ENCODE measurements at places on chromosomes 12 and 14.
A peak's percentile ranks its signal among the peaks of the same experiment; 100 is the strongest.

GRCh38 chr14:57846596-57846995, 19.3 kb downstream of the SLC35F4 start:
- no peaks in the 10 kb centered on the region for H3K4me1 ChIP-seq
- DNase-seq: no peak
- H3K27ac ChIP-seq: no peak overlapping the region
- H3K4me3 ChIP-seq: no peak overlapping the region

GRCh38 chr12:3611860-3612703, 121.1 kb downstream of the PRMT8 start:
- no peak overlapping the region for H3K27ac ChIP-seq
- no peaks in the 10 kb centered on the region for H3K27me3 ChIP-seq
- no peaks in the 10 kb centered on the region for H3K4me1 ChIP-seq
- H3K4me3 ChIP-seq: no peak overlapping the region

DNA sequence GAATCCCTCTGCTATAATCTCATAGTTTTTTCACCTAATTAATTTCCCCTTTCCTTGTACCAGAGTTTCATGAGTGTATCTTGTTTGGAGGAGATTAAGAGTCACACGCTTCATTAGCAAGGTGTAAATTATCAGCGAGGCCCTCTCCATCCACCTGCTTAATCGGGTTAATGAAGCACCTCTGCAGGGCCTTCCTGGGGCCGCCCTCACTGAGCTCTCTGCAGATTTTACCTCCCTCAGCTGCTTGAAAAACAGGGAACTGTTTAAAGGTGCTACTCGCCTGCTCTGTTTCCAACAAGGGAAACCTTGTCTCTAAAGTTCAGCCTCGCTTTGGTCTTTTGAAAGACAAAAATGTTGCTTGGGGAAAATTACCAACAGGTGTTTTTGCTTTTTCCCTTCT, 35.8 kb downstream of the OTX2 start:
- no peak for DNase-seq
- H3K27ac ChIP-seq: no peak overlapping the region
- H3K4me1 ChIP-seq: no peaks in the 10 kb centered on the region
- peaks cover 10% of the 10 kb centered on the region for H3K27me3 ChIP-seq

DNA sequence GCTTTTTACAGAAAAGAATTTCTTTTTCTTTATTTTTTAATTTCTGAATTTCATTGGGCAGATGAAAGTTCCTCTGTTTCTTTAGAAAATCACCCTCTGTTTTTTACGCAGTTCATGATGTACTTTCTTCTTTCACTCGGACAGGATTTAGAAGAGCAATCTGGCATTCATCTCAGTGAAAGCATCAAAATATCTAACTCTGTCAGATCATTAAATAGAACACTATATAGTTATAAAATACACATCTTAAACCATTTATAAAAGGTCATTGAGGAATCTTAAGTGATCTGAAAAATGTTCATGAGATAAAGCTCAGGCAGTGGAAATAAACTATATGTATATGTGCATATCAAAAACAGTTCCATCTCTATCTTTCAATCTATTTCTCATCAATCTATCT, 3.9 kb downstream of the IFNG-AS1 start:
- no peak overlapping the region for H3K4me3 ChIP-seq
- no peaks in the 10 kb centered on the region for H3K36me3 ChIP-seq
- DNase-seq: no peak
- no peaks in the 10 kb centered on the region for H3K27me3 ChIP-seq
- no peak overlapping the region for H3K27ac ChIP-seq

GRCh38 chr14:54267172-54267571, 129.6 kb upstream of the CDKN3 start:
- H3K27ac ChIP-seq: no peak overlapping the region
- H3K4me1 ChIP-seq: no peaks in the 10 kb centered on the region
- no peaks in the 10 kb centered on the region for H3K36me3 ChIP-seq
- no peak overlapping the region for H3K4me3 ChIP-seq
- DNase-seq: no peak

GRCh38 chr14:84520711-84521338, 1009.1 kb upstream of the FLRT2 start:
- H3K4me1 ChIP-seq: no peaks in the 10 kb centered on the region
- DNase-seq: no peak
- no peak overlapping the region for H3K4me3 ChIP-seq
- H3K36me3 ChIP-seq: no peaks in the 10 kb centered on the region

DNA sequence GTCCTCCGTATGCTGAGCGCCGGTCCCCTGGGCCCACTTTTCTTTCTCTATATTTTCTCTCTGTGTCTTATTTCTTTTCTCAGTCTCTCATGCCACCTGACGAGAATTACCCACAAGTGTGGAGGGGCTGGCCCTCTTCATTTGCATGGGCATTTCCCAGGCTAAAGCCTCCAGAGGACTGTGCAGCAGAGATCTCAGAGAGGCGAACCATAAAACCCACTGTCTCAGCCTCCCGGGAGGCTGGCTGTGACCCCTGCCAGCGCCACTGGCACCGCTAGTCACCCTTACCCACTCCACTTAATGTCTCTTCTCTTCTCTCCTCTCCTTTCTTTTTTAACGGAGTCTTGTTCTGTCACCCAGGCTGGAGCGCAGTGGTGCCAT, 7.1 kb upstream of the SERPINA9 start:
- no peak overlapping the region for H3K27ac ChIP-seq
- peaks cover 4% of the 10 kb centered on the region for H3K4me1 ChIP-seq
- H3K4me3 ChIP-seq: no peak overlapping the region

DNA sequence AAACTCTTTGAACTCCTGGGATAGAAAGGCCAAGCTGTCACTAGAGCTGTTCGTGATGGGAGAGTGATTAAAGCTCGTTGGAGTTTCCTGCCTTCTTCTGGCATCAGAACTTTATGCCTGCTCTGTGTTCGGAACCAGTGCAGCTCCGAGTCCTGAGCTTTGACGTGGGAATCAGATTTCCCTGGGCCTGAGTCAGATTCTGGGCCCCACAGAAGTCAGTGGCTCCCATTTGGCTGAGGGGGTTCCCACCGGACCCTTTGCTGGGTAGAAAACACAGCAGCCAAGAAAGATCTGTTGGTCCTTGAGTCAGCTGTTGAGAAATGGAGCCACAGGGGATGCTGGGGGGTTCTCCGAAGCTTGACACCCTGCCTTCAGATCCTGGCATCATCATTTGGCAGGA, 238.0 kb downstream of the CHST11 start:
- no peak overlapping the region for H3K4me3 ChIP-seq
- H3K36me3 ChIP-seq: no peaks in the 10 kb centered on the region
- no peak for DNase-seq
- H3K27ac ChIP-seq: no peak overlapping the region
- 0 out of 2 replicates have a peak, but pooled peaks cover 12% of the 10 kb centered on the region for H3K4me1 ChIP-seq

GRCh38 chr12:49098035-49098451, 3.4 kb upstream of the DHH start:
- no peak overlapping the region for H3K4me3 ChIP-seq
- H3K27ac ChIP-seq: no peak overlapping the region
- DNase-seq: peak; percentile 78
- H3K27me3 ChIP-seq: peaks cover 12% of the 10 kb centered on the region
- H3K36me3 ChIP-seq: peaks cover 40% of the 10 kb centered on the region

- H3K27ac ChIP-seq: no peak overlapping the region
- no peaks in the 10 kb centered on the region for H3K27me3 ChIP-seq
- no peak overlapping the region for H3K4me3 ChIP-seq
- no peak for DNase-seq
- H3K4me1 ChIP-seq: peaks cover 14% of the 10 kb centered on the region
These were observed 46.7 kb downstream of the PSMA6 start for GRCh38 chr14:35338731-35339405.

- peaks cover 25% of the 10 kb centered on the region for H3K27me3 ChIP-seq
- peaks cover 2% of the 10 kb centered on the region for H3K4me1 ChIP-seq
- H3K27ac ChIP-seq: no peak overlapping the region
- H3K4me3 ChIP-seq: peak overlapping the region; percentile 70
- DNase-seq: peak; percentile 81
These were observed 628 bp upstream of the TSHR start for GRCh38 chr14:80954687-80955299.

GRCh38 chr12:111494676-111495075, 89.0 kb downstream of the SH2B3 start:
- peaks cover 17% of the 10 kb centered on the region for H3K36me3 ChIP-seq
- no peak overlapping the region for H3K4me3 ChIP-seq
- no peak for DNase-seq

DNA sequence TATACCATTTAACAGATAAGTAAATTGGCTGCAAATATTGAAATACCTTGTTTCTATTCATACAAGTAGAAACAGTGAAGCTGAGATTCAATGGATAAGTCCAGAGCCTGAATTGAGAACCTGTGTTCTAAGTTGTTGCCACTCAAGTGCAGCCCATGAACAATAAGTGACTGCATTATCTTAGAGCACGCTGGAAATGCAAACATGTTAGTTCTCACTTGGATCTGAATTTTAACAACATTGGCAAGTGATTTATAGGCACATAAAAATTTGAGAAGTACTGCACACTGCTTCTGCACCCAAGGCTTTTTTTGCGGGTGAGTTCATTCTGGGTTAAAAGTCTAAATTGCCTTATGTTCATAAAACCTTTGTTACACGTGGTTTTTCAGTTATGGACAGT, 484.3 kb downstream of the NAV3 start:
- H3K4me1 ChIP-seq: no peaks in the 10 kb centered on the region
- no peak for DNase-seq
- no peaks in the 10 kb centered on the region for H3K27me3 ChIP-seq
- no peaks in the 10 kb centered on the region for H3K36me3 ChIP-seq

- no peak overlapping the region for H3K27ac ChIP-seq
- peaks cover 45% of the 10 kb centered on the region for H3K27me3 ChIP-seq
- peak; percentile 49 for DNase-seq
- no peaks in the 10 kb centered on the region for H3K4me1 ChIP-seq
- H3K4me3 ChIP-seq: no peak overlapping the region
These were observed 40.5 kb downstream of the SLC2A14 start for GRCh38 chr12:7832059-7832696.

- no peaks in the 10 kb centered on the region for H3K4me1 ChIP-seq
- no peak overlapping the region for H3K27ac ChIP-seq
- H3K4me3 ChIP-seq: no peak overlapping the region
- H3K36me3 ChIP-seq: no peaks in the 10 kb centered on the region
- no peak for DNase-seq
- H3K27me3 ChIP-seq: no peaks in the 10 kb centered on the region
These were observed 236.1 kb upstream of the PLEKHG7 start for GRCh38 chr12:92466391-92467305.

DNA sequence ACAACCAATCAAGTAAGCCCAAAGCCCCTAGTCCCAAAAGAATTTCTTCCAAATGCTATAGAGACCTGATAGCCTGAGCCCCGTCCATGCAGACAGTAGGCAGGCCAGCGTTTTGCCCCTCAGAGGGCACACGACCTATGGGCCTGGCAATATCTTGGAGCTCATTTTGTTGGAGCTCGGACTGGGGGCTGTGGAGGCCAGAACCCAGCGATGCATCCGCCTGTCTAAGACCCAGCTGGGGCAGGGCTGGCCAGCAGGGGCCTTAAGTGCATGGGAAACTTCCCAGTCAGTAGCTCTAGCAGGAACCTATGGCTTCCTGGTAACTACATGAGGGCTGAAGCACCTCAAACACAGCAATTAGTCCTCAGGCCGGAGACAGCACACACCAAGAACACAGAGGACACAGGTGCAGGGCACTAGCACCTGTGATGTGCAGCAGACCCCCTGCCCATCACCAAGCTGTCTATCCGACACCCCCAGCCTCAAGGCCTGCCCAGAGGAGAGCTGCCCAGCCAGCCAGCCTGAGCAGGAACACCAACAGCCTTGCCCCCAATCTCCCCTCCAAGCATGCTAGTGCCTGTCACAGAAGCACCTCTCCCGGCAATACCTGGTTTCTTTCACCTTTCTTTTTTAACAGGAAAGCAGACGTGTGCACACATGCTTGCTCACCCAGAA, 50.8 kb downstream of the ARL6IP4 start:
- no peaks in the 10 kb centered on the region for H3K27me3 ChIP-seq
- DNase-seq: no peak
- H3K4me3 ChIP-seq: no peak overlapping the region
- H3K4me1 ChIP-seq: peaks cover 10% of the 10 kb centered on the region

DNA sequence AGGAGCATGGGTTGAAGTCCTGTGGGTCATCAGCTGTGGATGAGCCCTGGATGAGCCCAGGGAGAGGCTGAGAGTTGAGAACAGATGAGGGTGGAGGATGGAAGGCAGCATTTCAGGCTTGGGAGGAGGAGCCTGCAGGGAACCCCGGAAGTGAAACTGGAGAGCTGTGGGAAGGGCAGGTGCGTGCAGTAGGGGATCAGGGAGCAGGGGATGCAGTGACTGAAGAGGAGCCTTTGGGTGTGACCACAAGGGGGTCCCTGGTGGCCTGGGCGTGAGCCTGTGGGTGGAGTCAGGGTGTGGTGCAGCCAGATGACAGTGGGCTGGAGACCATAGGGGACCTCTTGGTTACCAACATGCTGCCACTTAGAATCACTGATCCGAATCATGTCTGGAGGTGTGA, 115.5 kb downstream of the PAPOLA start:
- peaks cover 17% of the 10 kb centered on the region for H3K4me1 ChIP-seq
- DNase-seq: no peak
- H3K36me3 ChIP-seq: no peaks in the 10 kb centered on the region
- H3K27ac ChIP-seq: no peak overlapping the region
- H3K27me3 ChIP-seq: no peaks in the 10 kb centered on the region

- no peaks in the 10 kb centered on the region for H3K4me1 ChIP-seq
- no peak for DNase-seq
- H3K4me3 ChIP-seq: no peak overlapping the region
- H3K27ac ChIP-seq: no peak overlapping the region
These were observed 24.8 kb downstream of the EPYC start for GRCh38 chr12:90979951-90980350.

DNA sequence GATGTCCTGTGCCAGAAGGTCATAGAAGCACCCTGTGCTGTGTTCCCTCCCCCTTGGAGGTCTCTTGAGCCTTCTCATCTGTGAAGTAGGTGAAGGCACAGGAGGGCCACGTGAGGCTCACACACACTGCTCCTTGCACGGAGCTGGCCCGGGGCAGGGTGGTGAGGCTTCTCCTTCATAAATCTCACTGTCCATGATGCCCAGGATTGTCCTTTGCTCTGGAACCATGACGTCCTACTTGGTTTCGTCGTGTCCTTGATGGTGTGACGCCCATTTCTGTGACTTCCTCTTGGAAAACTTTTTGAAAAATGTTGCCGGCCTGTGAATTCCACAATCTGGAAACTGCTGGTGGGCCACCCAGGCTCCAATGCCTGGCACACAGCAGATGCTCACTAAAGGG, 34.4 kb downstream of the SH2B3 start:
- H3K4me1 ChIP-seq: peaks cover 37% of the 10 kb centered on the region
- H3K36me3 ChIP-seq: peaks cover 10% of the 10 kb centered on the region
- no peak for DNase-seq
- no peak overlapping the region for H3K4me3 ChIP-seq

DNA sequence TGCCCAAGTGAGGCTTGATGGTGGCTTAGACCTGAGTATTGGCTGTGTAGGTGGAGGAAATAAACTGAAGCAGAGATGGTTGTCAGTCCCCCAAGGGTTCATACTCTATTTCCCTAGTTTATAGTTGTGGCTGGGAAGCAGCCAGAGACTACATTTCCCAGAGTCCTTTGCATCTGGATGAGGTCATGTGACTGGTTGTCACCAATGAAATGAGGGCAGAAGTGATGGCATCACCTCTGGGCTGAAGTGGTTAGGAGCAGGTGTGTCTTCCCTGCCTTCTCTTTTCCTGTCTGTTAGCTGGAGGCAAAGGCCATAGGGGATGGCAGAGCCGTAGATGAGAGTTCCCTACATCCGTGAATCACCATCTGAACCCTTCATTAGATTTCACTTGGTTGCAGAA, 16.3 kb upstream of the NOS1 start:
- no peak for DNase-seq
- no peak overlapping the region for H3K4me3 ChIP-seq
- H3K36me3 ChIP-seq: no peaks in the 10 kb centered on the region
- no peaks in the 10 kb centered on the region for H3K4me1 ChIP-seq
- H3K27me3 ChIP-seq: no peaks in the 10 kb centered on the region

GRCh38 chr14:53472306-53472705, 319.2 kb upstream of the DDHD1 start:
- no peak overlapping the region for H3K27ac ChIP-seq
- no peaks in the 10 kb centered on the region for H3K27me3 ChIP-seq
- no peak for DNase-seq

Data from SK-N-SH (cell line).